ENCODE measurements at places on chromosomes 13 and 19. TPM values are rescaled to one million over a fixed set of nuclear protein-coding genes. Genes with fewer than 3 reads are reported as not detected.
A peak's percentile ranks its signal among the peaks of the same experiment; 100 is the strongest.

DNA sequence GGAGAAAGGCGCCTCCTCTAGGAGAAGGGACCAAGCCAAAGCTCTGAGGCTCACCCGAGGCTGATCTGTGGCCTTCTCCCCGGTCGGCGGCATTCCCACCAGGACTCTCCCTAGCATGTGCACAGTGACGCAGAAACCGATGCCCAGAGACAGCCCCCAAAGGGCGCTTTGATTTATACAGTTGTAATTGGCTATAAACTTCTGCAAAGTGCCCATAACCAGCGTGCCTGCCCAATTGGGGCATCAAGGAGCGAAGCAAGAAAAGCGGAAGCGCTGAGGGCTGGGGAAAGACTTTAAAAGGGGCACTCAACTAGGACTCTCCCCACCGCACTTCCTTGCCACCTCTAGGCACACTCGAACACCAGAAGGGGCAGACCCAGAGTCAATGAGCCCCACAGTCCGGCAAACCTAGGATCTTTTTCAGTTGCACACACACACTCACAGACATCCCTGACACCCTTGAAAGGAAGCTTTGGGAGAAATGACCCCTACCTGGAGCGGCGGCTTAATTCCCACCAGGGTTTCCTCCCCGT lies 1.8 kb downstream of the CDX2 start:
- no peak overlapping the region for H3K27ac ChIP-seq
- no peaks in the 10 kb centered on the region for H3K4me1 ChIP-seq
- no peak for DNase-seq
- no peaks in the 10 kb centered on the region for H3K36me3 ChIP-seq
- no peak overlapping the region for H3K4me3 ChIP-seq

GRCh38 chr19:1151037-1151724 lies 22.9 kb downstream of the SBNO2 start:
- peak; percentile 72 for DNase-seq
- H3K4me3 ChIP-seq, result no peak overlapping the region
- H3K36me3 ChIP-seq, result no peaks in the 10 kb centered on the region
- H3K27me3 ChIP-seq, result no peaks in the 10 kb centered on the region
- no peaks in the 10 kb centered on the region for H3K4me1 ChIP-seq

Gene AKAP11
- 30.1 TPM for total RNA-seq

DNA sequence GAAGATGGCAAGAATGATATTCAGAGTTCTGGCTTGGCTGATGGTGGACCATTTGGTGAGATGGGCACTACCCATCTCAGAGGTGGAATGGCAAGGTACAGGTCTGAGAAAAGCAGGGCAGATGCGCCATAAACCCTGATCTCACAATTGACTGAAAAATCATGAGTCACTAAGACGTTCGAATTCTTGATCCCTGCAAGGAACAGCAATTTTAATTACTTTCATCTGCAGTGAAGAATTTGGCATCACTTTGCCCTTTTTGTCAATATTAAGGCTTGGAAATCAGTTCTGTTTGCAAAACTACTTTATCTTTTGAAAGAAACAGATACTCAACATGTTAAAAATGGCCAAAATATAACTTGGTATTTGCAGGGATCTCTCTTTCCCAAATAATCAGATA lies 38.1 kb downstream of the HTR2A start:
- no peaks in the 10 kb centered on the region for H3K36me3 ChIP-seq
- DNase-seq, result no peak
- H3K27ac ChIP-seq, result no peak overlapping the region
- H3K4me1 ChIP-seq, result peaks cover 3% of the 10 kb centered on the region

Gene KLK11
- total RNA-seq, result not detected

- no peak for DNase-seq
- H3K27me3 ChIP-seq, result no peaks in the 10 kb centered on the region
- no peak overlapping the region for H3K4me3 ChIP-seq
- no peak overlapping the region for H3K27ac ChIP-seq
- H3K36me3 ChIP-seq, result no peaks in the 10 kb centered on the region
These were observed 214.1 kb downstream of the COL4A1 start for GRCh38 chr13:110092831-110093247.

DNA sequence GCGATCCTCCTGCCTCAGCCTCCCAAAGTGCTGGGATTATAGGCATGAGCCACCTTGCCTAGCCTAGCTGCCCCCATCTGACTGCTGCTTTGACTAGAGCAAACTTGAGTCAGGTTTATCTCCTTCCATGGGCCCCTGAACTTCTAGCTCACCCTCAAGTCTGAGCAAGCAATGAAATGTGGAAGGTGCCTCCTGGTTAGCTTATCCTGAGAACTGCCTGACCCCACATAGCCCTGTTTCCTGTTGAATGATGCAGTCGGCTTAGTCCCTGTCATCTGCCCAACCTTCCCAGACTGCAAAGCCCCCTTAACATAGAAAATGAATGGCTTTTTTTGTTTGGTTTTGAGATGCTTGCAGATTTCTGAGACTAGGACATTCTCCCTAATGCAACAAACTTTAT lies 8.9 kb upstream of the TMEM160 start:
- no peaks in the 10 kb centered on the region for H3K4me1 ChIP-seq
- no peaks in the 10 kb centered on the region for H3K27me3 ChIP-seq
- no peak overlapping the region for H3K27ac ChIP-seq
- no peaks in the 10 kb centered on the region for H3K36me3 ChIP-seq
- no peak overlapping the region for H3K4me3 ChIP-seq

DNA sequence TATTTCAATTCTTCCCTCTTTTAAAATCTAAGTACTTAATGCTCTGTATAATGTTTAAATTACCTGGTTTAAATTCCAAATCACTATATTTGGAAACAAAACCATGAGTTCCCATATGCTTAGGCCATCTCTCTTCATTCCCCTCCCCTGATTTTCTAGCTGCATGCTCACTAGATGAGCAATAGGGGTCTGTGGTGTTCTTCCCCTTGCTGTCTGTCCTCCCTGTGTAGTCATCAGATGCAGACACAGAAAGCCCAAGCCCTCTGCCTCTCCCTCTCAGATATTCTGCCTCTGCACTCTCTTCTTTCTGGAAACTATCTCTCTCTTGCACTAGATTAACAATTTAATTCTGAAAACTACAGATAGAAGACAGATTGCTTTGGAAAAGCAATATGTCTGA lies 1730.2 kb downstream of the OLFM4 start:
- H3K36me3 ChIP-seq, result no peaks in the 10 kb centered on the region
- no peaks in the 10 kb centered on the region for H3K27me3 ChIP-seq
- H3K27ac ChIP-seq, result no peak overlapping the region
- no peak for DNase-seq
- no peak overlapping the region for H3K4me3 ChIP-seq
- H3K4me1 ChIP-seq, result no peaks in the 10 kb centered on the region

DNA sequence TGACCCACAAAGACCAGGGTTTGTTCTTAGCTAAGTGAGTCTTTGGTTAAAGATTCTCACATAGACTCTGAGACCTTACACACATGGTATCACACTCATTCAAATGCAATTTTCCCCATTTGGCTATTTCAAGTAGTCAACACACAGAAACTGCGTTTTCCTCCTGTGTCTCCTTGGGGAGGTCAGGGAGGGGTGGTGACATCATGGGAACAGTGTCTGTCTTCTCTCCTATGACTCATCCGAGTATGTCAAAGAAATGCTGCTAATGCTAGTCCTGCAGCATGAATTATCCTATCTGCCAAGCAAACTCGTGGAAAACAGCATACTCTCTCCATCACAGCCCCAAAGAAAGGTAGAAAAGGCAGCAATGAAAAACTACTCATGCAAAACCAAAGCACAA lies 100.2 kb downstream of the ENOX1 start:
- no peak overlapping the region for H3K27ac ChIP-seq
- H3K4me3 ChIP-seq, result no peak overlapping the region
- no peaks in the 10 kb centered on the region for H3K4me1 ChIP-seq
- H3K36me3 ChIP-seq, result no peaks in the 10 kb centered on the region
- H3K27me3 ChIP-seq, result no peaks in the 10 kb centered on the region

Gene SOX1
- not detected for total RNA-seq

Gene ZNF738
- total RNA-seq, result 49.3 TPM

Data from Karpas-422 (cell line).